ENCODE measurements at places on chromosomes 11 and 22.

GRCh38 chr22:29306175-29306834 lies at the start of gene GAS2L1:
Gene GAS2L1 (plus strand): TSS chr22:29306650. CDS start chr22:29308106, 1,456 bp downstream.
- DNase-seq = no peak

GRCh38 chr11:21556926-21557325 lies 636.0 kb upstream of the ANO5 start:
- no peak for DNase-seq

- no peak for DNase-seq
These were observed 693 bp downstream of the NFAM1 start for GRCh38 chr22:42431401-42432019.

GRCh38 chr22:19397734-19398104 lies 33.8 kb downstream of the HIRA start:
- DNase-seq = no peak

DNA sequence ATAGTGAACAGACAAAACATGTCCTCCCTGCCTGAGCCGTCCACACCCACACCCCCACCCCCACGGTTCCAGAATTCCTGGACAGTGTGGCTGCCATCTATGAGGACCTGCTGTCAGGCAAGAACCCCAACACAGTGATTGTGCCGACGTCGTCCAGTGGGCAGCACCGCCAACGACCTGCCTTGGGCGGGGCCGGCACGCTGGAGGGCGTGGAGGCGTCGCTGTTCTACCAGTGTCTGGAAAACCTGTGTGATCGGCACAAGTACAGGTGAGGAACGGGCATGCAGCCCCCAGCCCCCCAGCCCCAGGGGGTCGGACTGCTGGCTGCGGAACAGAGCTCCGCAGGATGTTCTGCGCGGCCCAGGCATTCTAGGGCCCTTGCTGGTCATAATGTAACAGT lies 19.7 kb downstream of the ARFGAP2 start:
- DNase-seq = no peak

DNA sequence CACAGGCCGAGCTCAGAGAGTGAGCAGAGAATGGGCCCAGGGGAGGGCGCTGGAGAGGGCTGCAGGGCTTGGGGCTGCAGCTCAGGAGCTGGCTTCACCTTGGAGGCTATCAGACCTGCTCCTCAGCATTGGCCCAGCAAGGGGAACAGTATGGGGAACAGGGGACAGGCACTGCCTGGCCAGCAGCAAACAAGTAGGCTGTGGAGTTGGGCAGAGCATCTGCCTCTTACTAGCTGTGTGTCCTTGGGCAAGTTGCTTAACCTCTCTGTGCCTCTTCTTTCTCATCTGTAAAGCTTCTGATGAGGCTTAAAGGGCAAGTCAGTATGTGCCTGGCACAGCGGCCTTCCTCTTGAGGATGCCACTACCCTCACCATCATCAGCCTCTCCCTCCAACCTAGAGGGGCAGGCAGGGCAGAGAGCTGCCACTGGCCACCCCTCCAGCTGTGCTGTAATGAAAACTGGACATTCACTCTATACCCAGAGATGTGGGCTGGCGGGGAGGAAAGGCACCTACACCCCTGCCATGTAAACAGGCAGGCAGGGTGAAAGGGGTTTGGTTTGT lies 7.5 kb upstream of the CDKN1C start:
- DNase-seq = no peak

DNA sequence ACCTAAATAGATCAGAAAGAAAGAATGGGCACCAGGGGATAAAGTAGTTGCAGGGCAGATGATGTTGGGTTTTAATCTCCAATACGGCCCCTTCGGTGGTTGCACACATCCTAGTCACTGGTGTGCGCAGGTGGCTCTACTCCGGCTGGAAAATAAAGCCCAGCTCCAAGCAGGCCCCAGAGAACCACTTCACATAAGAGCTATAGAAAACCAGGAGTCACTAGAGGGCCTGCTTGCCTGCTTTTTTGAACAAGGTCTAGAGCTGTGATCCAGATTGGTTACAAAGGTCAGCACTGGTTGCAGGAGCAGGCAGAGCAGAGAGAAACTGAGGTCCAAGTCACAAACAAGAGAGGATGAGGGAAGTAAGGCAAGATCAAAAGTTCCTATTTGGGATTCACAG lies 41.5 kb upstream of the MS4A8 start:
- no peak for DNase-seq

DNA sequence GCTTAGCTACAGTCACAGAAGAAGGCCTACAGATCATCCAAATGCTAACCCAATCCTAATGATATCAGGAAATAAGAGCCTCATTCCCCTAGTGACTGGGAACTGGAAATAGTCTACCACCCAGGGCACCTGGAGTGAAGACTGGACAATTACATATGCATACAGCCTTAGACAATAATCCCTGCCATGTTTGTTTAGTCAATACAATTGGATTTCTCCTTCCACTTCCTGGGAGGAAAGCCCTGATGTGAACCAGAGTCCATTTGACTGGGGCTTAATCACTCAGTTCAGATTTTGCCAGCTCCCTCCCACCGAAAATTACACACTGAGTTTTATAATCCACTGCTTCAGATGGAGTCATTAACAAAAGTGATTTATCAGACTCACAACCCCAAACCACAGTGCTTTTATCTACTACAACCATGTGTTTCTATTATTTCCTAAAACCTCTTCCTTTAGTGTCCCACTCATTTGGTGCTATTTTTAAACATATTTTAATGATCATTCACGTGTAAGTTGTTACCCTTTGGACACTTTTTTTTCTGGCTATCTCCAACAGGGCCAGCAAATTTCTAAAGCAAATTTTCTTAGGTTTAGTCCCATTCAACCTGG lies 29.9 kb downstream of the CWF19L2 start:
- DNase-seq = no peak

- peak; percentile 83 for DNase-seq
These were observed 13.9 kb downstream of the SLC35E4 start for GRCh38 chr22:30649430-30650007.

GRCh38 chr11:35967042-35967441 lies 23.2 kb downstream of the LDLRAD3 start:
- no peak for DNase-seq

- DNase-seq = no peak
These were observed 3.1 kb downstream of the SHANK2 start for GRCh38 chr11:71249301-71249700.

- DNase-seq = no peak
These were observed 1448.3 kb downstream of the BRD1 start for GRCh38 chr22:48379371-48379770.

Measured in T-helper 1 cell (primary cell).